ENCODE measurements at places on chromosomes 2 and 18.

GRCh38 chr2:101474731-101475384 lies at the start of gene RFX8:
TSS of gene RFX8 (minus strand) at chr2:101475112. CDS start at chr2:101466848, 8,264 bp downstream.
- peak; percentile 97 for DNase-seq

DNA sequence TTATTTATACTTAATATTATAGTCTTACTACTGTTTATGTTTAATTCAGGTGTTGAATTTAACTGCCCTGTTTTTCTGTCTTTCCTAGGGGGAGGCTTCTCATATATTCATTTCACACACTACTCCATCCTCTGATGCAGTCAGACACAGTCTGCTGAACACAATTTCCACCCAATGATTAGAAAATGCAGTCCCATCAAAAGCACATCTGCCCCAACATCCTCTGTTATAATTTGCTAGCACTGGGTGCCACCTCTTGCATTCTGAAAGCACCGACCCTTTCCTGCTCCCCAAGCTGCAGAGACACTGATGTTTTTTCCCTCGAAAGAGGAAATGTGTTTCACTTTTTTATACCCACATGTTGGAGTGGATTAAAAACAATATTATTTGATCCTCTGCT lies 474.7 kb downstream of the PID1 start:
- DNase-seq = no peak

DNA sequence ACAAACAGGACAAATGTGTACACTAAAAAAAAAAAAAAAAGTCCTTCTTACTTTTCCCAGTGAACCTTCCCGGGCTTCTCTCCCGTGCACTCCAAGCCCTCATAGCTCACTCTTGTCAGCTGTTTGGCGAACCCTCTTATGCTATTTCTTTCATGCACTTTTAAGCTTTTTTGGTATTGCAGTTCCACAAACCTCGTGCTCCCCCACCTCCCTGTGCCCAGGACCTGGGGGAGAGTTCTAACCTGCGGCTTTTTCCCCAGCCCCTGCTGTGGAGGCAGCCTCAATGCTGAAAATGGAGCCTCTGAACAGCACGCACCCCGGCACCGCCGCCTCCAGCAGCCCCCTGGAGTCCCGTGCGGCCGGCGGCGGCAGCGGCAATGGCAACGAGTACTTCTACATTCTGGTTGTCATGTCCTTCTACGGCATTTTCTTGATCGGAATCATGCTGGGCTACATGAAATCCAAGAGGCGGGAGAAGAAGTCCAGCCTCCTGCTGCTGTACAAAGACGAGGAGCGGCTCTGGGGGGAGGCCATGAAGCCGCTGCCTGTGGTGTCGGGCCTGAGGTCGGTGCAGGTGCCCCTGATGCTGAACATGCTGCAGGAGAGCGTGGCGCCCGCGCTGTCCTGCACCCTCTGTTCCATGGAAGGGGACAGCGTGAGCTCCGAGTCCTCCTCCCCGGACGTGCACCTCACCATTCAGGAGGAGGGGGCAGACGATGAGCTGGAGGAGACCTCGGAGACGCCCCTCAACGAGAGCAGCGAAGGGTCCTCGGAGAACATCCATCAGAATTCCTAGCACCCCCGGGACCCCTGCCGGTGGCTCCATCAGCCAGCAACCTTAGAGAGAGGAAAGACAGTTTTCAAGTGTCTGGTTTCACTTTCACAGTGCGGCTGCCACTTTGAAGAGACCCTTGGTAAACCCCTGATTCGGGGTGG lies 826 bp downstream of the KCNE4 start:
- no peak for DNase-seq

DNA sequence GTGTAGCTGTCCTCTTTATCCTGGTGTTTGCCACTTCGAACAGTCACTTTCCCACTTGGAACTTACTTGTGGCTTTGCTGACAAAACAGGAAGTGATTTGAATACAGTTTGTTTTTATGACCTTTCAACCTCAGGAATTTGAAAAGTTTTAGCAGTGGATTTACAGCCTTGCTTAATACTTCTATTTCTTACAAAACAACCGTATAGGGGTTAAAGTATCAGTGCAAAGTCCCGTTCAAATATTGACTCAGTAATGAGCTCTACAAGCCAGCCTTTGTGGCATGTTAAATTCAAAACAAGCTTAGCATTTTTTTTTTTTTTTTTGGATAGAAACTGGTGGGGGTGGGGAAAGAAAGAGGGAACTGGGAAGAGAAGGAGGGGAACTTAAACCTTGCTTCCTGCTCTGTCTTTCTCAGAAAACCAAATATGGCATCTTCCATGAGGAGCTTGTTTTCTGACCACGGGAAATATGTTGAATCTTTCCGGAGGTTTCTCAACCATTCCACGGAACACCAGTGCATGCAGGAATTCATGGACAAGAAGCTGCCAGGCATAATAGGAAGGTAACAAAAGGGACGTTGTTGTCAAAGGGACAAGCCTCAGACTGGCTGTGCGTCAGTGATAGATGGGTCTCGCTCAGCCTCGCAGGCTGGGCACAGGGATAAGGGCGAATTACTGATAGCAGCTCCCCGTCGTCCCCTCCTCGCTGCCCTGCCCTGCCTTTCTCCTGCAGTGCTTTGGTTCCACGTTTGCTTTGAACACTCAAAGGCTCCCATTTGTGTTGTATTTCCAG lies at the start of gene HNMT:
TSS of gene HNMT (plus strand) at position 408 of the 793 bp plus-strand sequence. CDS start at position 427, 19 bp downstream.
- peak; percentile 69 for DNase-seq

DNA sequence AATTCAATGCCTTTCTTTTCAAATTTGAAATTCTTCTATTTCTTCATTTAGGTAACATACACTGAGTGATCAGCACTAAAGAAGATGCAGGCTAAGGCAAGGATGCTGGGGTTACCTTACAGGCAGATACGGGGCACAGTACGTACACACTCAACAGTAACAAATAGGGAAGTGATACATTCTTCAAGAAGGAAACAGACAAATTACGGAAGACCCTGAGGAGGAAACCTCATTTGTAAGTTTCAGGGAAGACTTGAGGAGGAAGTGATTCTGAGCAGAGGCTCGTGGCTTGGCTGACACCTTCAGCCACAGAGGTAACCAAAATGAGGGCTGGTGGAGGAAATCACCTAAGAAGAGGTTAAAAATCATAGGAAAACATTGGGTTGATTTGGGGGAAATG lies 1108.3 kb upstream of the KLHL29 start:
- DNase-seq = no peak

DNA sequence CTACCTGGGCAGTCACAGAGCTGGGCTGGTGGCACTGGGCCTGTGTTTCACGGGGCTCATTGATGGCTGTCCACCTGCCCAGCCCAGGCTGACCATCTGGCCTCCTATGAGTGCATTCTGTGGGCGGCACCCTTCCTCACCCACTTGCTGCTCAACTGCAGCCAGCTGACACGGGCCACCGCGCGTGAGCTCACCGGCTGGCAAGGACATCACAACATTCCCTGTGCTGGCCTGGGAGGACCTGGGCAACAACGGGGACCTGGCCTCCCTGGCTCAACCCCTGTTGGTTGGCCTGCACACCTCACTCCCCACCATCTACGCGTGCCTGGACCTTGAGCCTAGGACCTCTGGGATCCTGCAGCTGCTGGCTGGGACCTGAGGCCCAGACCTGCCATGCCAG lies 98.2 kb upstream of the DTNA start:
- no peak for DNase-seq

- DNase-seq = peak; percentile 87
These were observed at the start of gene C2orf68 for GRCh38 chr2:85611705-85612587. TSS of gene C2orf68 (minus strand) at chr2:85612066. CDS start at chr2:85611984, 82 bp downstream.
